Type B pancreatic cell (in vitro differentiated cells): ENCODE measurements at places on chromosomes 12 and 14.

- no peak overlapping the region for H3K4me3 ChIP-seq
- H3K27ac ChIP-seq: no peak overlapping the region
- H3K4me1 ChIP-seq: peaks cover 35% of the 10 kb centered on the region
- no peaks in the 10 kb centered on the region for H3K27me3 ChIP-seq
- H3K36me3 ChIP-seq: no peaks in the 10 kb centered on the region
- no peak for DNase-seq
Observed at GRCh38 chr12:75974323-75975187, 57.0 kb downstream of the PHLDA1 start.

- H3K27ac ChIP-seq: no peak overlapping the region
- DNase-seq: no peak
- H3K27me3 ChIP-seq: peaks cover 90% of the 10 kb centered on the region
- no peaks in the 10 kb centered on the region for H3K36me3 ChIP-seq
Observed at GRCh38 chr12:3490895-3491144, 183 bp upstream of the PRMT8 start.

- H3K4me1 ChIP-seq: peaks cover 14% of the 10 kb centered on the region
- no peak overlapping the region for H3K4me3 ChIP-seq
- no peaks in the 10 kb centered on the region for H3K36me3 ChIP-seq
- H3K27ac ChIP-seq: no peak overlapping the region
Observed at GRCh38 chr14:94975366-94975765, 182.0 kb downstream of the DICER1 start.

GRCh38 chr12:11684393-11684792, 34.9 kb downstream of the ETV6 start:
- H3K4me1 ChIP-seq: peaks cover 23% of the 10 kb centered on the region
- no peak overlapping the region for H3K4me3 ChIP-seq
- H3K27ac ChIP-seq: no peak overlapping the region
- H3K27me3 ChIP-seq: no peaks in the 10 kb centered on the region
- DNase-seq: no peak
- peaks cover 36% of the 10 kb centered on the region for H3K36me3 ChIP-seq

DNA sequence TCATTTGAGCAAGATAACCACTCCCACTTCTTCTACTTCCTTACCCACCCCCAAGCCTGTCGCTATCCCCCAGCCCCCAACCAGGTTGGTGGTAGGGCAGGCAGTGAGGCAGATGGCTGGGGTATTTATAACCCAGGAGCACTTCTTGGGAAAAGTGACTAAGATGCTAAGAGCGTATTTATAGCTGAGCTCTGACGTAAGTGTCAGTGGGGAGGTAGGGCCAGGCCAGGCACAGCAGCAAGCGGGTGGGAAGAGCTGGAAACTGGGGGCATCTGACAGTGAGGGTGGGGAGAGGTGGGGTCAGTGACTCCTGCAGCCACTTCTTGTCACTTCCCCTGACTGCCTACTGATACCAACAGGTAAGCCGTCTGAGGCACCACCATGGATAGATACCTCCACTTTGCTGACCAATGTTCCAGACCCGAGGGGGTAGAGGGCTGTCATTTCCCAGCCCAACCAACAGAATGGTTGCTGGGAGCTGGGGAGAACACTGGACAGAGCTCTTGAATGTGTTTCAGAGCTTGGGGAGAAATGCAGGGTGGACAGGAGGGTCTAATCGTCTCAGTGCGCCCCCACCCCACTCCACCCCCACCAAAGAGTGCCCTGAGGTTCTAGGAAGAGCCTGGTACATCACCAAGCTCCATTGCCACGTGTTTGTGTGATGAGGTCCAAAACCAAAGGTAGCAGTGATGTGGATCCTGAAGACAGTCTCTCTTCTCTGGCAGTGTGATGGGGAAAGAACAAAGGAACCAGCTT, 2.7 kb upstream of the INHBE start:
- peaks cover 10% of the 10 kb centered on the region for H3K4me1 ChIP-seq
- peaks cover 3% of the 10 kb centered on the region for H3K27me3 ChIP-seq
- no peaks in the 10 kb centered on the region for H3K36me3 ChIP-seq
- H3K27ac ChIP-seq: no peak overlapping the region

GRCh38 chr12:68131867-68132414, 27.6 kb downstream of the IFNG start:
- H3K4me3 ChIP-seq: no peak overlapping the region
- H3K36me3 ChIP-seq: peaks cover 3% of the 10 kb centered on the region
- no peak overlapping the region for H3K27ac ChIP-seq

DNA sequence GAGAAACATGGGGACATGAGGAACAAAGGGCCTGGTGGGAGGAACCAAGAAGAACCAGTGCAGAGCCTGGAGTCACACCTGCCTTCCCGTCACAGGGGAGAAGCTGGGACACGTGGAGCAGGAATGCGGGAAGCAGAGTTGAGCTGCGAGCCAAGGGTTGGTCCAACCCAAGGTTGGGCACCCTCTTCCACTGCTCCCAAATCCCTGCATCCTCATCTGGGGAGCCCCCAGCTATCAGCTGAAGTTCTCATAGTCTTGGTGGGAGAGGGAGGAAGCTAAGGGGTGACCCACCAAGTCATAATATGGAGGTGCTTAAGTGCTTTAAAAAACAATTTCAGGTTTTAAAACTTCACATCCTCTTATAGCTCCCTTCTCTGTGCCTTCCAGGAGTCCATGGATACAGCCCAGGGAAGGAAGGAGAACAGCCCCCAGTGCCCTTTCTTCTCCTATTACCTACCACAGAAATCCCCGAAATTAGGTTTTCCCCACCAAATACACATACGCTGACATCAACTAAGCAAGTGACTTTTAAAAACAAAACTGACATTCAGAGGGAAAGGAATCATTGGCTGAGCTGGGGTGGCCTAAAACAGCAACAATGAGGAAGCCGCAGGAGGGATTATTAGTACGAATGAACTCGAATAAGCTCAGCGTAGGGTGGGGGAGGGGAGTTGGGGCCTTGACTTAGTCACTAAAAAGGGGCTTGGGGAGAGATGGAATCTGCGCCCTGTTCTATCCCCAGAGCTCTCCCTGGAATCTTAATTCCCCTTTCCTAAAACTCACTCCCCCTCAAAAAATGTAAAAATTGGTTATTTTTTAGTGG, 4.5 kb downstream of the MYL6 start:
- peak overlapping the region; percentile 100 for H3K27ac ChIP-seq
- H3K4me1 ChIP-seq: peaks cover 40% of the 10 kb centered on the region
- no peak for DNase-seq
- H3K36me3 ChIP-seq: peaks cover 59% of the 10 kb centered on the region

DNA sequence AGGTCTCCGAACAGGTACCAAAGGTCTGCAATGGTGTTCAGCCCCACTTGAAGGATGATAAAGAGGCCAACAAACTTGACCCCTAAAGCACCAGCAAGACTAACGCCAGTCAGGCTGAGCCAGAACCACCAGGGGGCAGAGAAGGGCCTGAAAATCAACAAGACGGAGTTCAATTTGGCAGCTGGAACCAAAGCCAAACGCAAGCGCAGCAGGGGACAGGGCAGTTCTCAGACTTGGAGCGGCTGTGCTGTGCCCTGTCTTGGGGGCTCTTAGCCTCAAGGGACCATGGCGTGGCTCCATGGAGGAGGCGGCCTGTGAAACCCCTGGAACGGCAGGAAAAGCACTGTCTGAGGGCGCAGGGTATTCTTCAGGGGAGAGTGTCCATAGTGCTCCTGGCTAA, 19.6 kb downstream of the POMT2 start:
- H3K27me3 ChIP-seq: no peaks in the 10 kb centered on the region
- peaks cover 5% of the 10 kb centered on the region for H3K36me3 ChIP-seq

DNA sequence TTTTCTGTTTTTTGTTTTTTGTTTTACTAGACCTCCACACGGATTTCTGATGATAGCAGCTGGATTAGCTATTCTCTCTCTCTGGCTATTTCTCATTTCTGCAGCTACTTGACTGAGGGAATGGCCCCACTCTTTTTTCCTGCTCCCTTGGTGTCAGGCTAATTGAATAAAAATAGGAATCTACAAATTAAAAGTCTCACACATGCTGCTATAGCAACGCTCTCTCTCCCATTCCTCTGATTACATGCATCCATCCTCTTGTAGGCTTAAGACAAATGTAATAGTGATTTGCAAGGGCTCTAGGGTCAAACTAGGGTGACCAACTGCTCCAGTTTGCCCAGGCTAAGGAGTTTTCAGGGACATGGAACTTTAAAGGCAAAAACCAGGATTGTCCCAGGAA, 221.8 kb downstream of the PHLDA1 start:
- peaks cover 45% of the 10 kb centered on the region for H3K4me1 ChIP-seq
- no peak overlapping the region for H3K27ac ChIP-seq
- DNase-seq: no peak
- no peaks in the 10 kb centered on the region for H3K27me3 ChIP-seq
- H3K36me3 ChIP-seq: no peaks in the 10 kb centered on the region

DNA sequence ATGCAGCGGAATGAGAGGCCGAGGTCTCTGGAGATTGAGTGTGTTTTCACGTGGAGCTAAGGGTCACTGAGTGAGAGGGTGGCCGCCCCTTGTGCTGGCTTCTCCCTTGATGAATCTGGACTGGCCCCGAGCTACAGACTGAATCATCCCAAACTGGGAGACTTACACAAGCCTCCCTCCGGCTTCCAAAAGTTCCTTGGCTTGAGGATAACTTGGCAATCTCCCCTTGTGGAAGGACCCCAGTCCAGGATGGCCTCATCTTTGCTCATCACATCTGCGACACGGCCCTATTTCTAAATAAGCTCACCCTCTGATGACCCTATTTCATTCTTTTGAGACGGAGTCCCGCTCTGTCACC, 41.5 kb upstream of the FBRSL1 start:
- H3K4me3 ChIP-seq: no peak overlapping the region
- H3K27me3 ChIP-seq: peaks cover 20% of the 10 kb centered on the region
- no peak overlapping the region for H3K27ac ChIP-seq
- H3K36me3 ChIP-seq: no peaks in the 10 kb centered on the region

GRCh38 chr14:103563226-103563620, 463 bp downstream of the COA8 start:
- no peak for DNase-seq
- peak overlapping the region; percentile 95 for H3K4me3 ChIP-seq
- H3K4me1 ChIP-seq: peaks cover 29% of the 10 kb centered on the region
- peaks cover 4% of the 10 kb centered on the region for H3K36me3 ChIP-seq
- H3K27ac ChIP-seq: peak overlapping the region; percentile 90

DNA sequence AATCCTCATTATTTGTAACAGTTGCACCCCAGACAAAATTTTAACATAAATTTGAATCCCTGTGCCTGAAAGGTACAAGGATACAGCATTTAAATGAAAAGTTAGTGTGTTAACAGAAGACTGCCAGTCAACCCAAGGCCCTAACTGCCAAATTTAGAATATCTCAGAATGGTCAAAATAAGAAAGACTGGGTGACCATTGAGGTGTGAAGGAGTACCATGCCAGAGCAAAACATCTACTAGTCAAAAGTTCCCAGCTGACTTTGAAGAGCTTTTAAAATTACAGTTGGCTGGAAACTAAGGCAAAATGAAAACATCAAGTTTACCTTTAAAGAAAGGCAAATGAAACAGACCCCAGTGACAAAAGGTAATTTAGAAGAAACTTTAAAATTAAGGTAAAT, 18.4 kb downstream of the SAV1 start:
- no peaks in the 10 kb centered on the region for H3K27me3 ChIP-seq
- H3K36me3 ChIP-seq: peaks cover 14% of the 10 kb centered on the region
- H3K27ac ChIP-seq: no peak overlapping the region

- H3K4me3 ChIP-seq: no peak overlapping the region
- H3K27me3 ChIP-seq: no peaks in the 10 kb centered on the region
- no peak for DNase-seq
- no peaks in the 10 kb centered on the region for H3K4me1 ChIP-seq
Observed at GRCh38 chr14:50272498-50272897, 39.5 kb downstream of the L2HGDH start.

- peaks cover 7% of the 10 kb centered on the region for H3K27me3 ChIP-seq
- H3K4me3 ChIP-seq: no peak overlapping the region
- no peaks in the 10 kb centered on the region for H3K36me3 ChIP-seq
- H3K4me1 ChIP-seq: no peaks in the 10 kb centered on the region
Observed at GRCh38 chr12:106945261-106945851, 10.4 kb upstream of the TMEM263 start.

DNA sequence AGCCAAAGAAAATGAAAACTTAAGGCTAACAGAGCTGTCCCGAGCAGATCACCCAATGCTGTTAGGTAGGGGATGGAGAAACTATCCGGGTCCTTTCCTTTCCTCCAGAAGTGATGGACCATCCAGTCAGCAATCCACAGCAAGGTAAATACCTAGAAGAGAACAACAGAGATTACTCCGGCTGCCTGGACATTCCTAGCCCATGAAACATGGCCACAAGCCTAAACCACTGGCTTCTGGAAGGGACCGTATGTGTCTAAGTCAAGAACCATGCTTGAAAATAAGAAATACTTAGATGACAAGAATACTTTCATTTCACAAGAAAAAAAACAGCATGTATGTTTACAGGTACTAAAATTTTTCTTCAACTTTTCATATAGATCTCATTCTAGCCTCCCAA, 152.9 kb downstream of the SLC41A2 start:
- DNase-seq: no peak
- no peak overlapping the region for H3K27ac ChIP-seq
- no peak overlapping the region for H3K4me3 ChIP-seq

GRCh38 chr12:68166317-68166831, 6.8 kb upstream of the IFNG start:
- no peak overlapping the region for H3K27ac ChIP-seq
- DNase-seq: no peak
- peaks cover 3% of the 10 kb centered on the region for H3K27me3 ChIP-seq
- no peaks in the 10 kb centered on the region for H3K36me3 ChIP-seq

GRCh38 chr12:123164710-123165261, 13.9 kb upstream of the PITPNM2 start:
- H3K4me3 ChIP-seq: no peak overlapping the region
- no peak overlapping the region for H3K27ac ChIP-seq
- H3K36me3 ChIP-seq: peaks cover 11% of the 10 kb centered on the region
- H3K4me1 ChIP-seq: no peaks in the 10 kb centered on the region
- no peak for DNase-seq
- no peaks in the 10 kb centered on the region for H3K27me3 ChIP-seq

GRCh38 chr14:58749066-58749669, 111.4 kb downstream of the DACT1 start:
- H3K4me3 ChIP-seq: no peak overlapping the region
- peaks cover 43% of the 10 kb centered on the region for H3K4me1 ChIP-seq
- H3K36me3 ChIP-seq: no peaks in the 10 kb centered on the region
- H3K27me3 ChIP-seq: no peaks in the 10 kb centered on the region
- no peak for DNase-seq

GRCh38 chr12:102215992-102216691, 18.5 kb upstream of the PMCH start:
- H3K27me3 ChIP-seq: no peaks in the 10 kb centered on the region
- H3K27ac ChIP-seq: no peak overlapping the region
- no peaks in the 10 kb centered on the region for H3K4me1 ChIP-seq
- no peak overlapping the region for H3K4me3 ChIP-seq

DNA sequence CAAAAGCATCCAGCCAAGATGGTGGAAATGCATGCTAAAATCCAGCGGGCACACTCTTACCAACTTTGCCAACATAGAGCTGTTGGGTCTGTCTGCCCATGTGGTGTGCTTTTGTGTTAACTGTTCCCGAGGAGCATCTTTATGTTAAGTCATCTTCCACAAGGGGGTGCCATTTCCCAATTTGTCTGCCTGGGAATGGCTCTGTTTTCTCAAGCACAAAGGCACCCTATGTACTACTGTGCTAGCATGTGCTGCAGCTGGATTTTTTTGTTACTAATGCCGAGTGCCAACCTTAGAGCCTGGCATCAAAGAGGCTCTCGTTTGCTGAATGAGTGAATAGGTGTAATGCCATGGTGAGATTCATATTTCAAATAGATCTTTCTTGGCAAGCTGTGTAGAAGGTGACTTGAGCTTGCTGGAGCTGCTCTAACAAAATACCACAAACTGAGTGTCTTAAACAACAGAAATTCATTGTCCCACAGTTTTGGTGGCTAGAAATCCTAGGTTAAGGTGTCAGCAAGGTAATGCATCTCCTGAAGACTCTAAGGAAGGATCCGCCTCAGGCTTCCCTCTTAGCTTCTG, 74.3 kb downstream of the TRHDE start:
- H3K4me1 ChIP-seq: peaks cover 5% of the 10 kb centered on the region
- no peak overlapping the region for H3K27ac ChIP-seq
- H3K36me3 ChIP-seq: no peaks in the 10 kb centered on the region
- no peak overlapping the region for H3K4me3 ChIP-seq
- H3K27me3 ChIP-seq: peaks cover 3% of the 10 kb centered on the region
